ENCODE measurements at places on chromosomes 4 and X.

DNA sequence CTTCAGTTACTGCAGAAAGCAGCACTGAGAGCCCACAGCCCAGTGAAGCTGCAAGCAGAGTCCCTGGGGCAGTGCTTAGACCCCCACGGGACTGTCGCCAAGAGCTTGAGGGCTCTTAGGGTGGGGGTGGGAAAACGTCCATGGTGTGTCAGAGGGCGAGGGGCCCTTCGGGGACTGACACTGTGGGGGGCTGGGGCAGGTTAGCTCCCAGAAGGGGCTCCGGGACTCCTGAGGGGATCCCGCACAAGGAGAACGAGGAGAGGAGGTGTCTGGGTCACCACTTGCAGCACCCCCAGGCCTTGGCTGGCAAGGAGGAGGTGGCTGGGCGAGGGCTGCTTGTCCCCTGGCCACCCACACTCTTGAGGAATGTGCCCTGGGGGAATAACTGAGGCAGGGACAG lies 20.8 kb downstream of the NAT8L start:
- no peak for DNase-seq

- DNase-seq: no peak
Measured at GRCh38 chrX:10514891-10515290, 105.5 kb downstream of the MID1 start.

GRCh38 chr4:85808864-85809263 lies 333.9 kb downstream of the ARHGAP24 start:
- DNase-seq: no peak

DNA sequence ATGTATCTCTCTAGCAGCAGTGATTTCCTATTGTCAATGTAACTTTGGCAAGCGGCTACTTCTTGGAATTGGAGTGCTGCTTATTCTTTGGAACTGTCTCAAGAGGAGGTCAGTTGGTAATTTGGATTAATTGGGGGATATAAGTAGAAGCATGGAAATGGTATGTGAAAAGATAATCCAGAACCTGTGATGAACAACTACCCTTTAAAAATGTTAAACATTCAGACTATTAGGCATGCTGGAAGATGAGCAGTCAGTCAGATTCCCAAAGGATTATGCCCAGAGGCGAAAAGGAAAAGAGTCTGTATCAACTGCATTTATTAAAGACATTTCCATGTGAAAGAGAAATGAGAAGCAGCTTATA lies 62.5 kb downstream of the SEC24D start:
- DNase-seq: no peak

- no peak for DNase-seq
Measured at GRCh38 chr4:112858751-112859150, 190.7 kb upstream of the ANK2 start.

GRCh38 chr4:24589448-24589847 lies 5.1 kb upstream of the DHX15 start:
- DNase-seq: no peak

- DNase-seq: no peak
Measured at GRCh38 chr4:113071274-113071673, 21.8 kb downstream of the ANK2 start.

- no peak for DNase-seq
Measured at GRCh38 chrX:153828723-153829548, 1.4 kb downstream of the PDZD4 start.

- DNase-seq: no peak
Measured at GRCh38 chrX:9466124-9466495, 1.3 kb downstream of the TBL1X start.

GRCh38 chrX:133563705-133564104 lies 148.4 kb upstream of the GPC4 start:
- no peak for DNase-seq

DNA sequence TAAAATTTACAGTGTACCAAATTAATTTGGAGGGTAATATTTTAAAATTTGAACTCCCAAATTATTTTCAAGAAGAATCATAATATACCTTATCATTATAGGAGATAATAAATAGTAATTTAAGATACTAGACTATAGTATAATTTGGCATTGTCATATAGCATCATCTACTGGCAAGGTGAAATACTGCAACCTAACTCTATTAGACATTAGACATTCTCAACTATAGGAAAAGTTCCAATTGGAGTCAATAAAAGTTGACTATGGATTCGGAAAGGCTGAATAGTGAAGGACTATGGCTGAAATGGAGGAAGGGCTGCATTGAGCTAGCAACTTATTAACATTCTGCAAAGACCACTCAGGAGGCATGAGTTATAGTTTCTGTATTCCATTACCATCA lies 113.0 kb downstream of the PRDM5 start:
- no peak for DNase-seq

DNA sequence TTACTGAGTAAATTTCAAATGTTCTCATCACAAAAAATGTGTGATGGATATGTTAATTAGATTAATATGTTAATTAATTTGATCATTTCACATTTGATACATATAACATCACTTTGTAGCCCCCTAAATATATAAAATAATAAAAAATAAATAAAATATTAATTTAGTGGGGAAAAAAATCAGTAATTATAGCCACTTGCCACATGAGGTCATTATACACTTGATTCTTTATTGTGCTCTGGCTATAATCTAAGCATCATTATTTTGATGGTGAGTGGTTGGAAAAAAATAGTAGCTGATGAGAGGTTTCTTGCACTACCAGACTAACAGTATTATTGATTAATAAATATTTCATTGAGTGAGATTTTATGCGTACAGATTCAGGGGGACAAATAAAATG lies 57.4 kb downstream of the DCK start:
- DNase-seq: no peak

DNA sequence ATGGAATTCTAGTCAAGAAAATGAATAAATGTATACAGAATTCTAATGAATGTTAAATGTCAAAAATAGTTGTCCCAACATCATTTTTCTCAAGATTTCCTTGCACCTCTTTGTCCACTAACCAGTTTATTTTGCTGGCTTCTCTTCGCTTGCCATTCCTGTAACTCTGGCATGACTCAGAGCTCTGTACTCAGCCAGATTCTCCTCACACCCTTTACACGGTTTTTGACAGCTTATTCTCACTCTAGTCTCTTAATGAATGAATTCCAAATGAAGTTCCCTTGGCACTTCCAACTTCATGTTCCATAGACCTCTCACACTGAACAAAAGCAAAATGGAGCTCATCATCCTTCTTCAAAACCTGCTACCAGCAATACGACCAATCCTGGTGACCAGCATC lies 419.3 kb upstream of the SLIT2 start:
- no peak for DNase-seq

GRCh38 chrX:100969936-100970335 lies 428 bp downstream of the ARL13A start:
- DNase-seq: no peak

DNA sequence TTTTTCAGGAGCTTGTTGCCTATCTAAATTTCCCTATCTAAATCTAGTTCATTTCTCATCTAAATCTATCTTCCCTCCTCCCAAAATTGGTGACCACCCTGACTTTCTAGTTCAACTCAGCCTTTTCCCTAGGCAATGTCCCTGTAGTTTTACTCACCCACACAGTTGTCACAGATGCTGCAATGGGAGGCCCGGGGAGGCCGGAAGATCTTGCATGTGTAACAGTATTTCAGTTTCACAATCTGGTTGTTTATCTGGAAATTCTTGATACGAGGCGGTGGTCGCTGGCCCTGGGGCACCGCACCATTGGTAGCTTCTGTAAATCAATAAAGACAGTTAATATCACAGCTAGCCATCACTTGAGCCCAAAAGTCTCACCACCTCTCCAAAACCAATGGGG lies 20.2 kb downstream of the ZDHHC9 start:
- DNase-seq: no peak

DNA sequence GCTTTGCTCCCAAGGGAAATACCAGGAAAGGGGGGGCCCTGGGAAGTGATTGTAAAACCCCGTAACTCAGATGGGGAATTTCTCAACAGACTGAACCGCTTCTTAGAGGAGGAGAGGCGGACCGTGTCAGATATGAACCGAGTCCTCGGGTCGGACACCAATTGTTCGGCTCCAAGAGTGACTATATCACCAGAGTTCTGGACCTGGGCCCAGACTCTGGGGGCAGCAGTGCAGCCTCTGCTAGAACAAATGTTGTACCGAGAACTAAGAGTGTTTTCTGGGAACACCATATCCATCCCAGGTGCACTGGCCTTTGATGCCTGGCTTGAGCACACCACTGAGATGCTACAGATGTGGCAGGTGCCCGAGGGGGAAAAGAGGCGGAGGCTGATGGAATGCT lies 1.0 kb downstream of the PNMA3 start:
- DNase-seq: no peak

DNA sequence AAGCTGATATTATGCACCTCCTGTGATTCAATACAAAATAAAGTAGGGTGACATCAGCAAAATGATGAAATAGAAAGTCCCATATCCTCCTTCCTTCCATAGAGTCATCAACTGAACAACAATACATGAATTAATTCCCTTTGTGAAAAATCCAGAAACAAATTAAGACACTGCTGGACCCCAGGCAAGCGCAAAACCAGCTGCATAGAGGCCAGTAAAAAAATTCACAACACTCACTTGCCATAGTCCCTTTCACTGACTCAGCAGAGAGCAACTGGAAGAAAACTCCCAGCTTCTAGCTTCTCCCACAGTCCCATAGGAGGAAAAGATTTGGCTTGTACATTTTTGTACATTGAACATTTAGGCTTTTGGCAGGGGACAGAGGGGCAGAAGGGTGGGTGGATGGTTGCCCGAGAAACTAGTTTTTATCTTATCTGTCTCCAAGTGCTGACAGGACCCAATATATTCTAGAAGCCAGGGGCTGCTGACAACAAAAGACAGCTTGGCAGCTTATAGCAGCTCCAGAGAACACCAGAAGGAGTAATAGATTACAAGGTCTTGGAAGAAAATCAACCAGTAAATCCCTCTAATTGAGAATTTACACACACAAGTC lies 124.6 kb downstream of the NDST3 start:
- no peak for DNase-seq

DNA sequence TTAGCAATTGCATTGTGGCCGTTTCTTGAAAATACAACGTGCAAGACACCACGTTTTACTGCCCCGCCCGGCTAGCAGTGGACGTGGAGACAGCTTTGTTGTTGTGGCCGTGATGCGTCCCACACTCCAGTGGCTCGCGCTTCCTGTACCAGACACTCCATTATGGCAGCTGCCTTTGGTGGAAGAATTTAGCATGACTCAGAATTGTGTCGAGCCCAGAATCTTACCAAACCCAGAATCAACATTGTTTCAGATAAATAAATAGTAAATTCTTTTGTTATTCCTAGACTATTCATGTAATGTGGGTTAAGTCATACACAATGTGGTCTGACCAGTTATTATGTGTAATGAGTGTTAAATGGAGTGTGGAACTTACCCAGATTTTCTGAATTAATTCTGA lies 25.3 kb upstream of the S100P start:
- DNase-seq: no peak

DNA sequence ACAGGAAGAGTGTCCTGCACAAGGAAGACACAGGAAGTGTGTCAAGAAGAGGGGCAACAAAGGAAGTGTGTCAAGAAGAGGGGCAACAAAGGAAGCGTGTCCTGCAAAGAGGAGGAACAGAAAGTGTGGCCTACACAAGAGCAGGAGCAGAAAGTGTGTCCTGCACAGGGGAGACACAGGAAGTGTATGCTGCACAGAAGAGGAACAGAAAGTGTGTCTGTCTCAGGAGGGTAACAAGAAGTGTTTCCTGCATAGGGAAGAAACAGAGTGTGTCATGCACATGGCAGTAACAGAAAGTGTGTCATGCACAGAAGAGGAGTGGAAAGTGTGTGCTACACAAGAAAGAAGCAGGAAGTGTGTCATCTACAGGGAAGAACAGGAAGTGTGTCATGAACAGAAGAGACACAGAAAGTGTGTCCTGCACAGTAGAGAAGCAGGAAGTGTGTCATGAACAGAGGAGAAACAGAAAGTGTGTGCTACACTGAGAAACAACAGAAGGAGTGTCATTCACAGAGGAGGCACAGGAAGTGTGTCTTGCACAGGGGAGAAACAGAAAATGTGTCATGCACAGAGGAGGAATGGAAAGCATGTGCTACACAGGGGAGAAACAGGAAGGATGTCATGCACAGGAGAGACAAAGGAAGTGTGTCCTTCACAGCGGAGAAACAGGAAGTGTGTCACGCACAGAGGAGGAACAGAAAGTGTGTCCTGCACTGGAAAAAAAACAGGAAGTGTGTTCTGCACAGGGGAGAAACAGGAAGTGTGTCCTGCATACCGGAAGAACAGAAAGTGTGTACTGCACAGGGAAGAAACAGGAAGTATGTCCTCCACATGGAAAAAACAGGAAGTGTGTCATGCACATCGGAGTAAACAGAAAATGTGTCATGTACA lies 526.4 kb upstream of the PRKX start:
- DNase-seq: no peak

DNA sequence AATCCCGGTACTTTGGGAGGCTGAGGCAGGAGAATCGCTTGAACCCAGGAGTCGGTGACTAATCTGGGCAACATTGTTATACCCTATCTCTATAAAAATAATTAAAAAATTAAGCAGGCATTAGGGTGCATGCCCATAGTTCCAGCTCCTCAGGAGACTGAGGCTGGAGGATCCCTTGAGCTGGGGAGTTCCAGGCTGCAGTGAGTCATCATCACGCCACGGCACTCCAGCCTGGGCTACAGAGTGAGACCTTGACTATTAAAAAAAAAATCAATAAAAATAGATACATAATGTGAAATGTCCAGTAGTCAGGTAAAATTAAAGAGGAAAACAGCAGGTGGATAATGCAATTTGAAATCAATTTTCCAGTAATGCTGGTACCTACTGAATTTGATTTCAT lies 14.6 kb downstream of the ADGRL3 start:
- no peak for DNase-seq

GRCh38 chr4:74794382-74795010 lies at the start of gene BTC:
Gene BTC (minus strand): TSS chr4:74794523. CDS start chr4:74794325, 198 bp downstream.
- DNase-seq: no peak

DNA sequence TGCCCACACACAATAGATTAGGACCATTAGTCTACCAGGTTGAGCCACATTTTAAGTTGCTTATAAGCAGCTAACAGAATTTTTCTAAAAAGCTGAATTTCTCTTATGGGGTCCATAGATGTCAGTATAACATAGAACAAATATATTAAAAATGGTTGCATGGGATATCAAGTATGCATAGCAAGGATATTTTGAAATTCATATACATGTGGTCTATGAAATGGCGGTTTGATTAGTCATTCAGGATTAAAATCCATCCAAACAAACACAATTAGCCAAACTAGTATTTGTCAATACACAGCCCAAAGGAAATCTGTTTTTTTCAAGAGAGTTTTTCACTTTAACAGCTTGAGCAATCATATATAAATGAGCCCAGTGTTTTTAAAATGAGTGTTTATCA lies 33.5 kb upstream of the AMOT start:
- no peak for DNase-seq

GRCh38 chr4:71232056-71232430 lies 106.8 kb upstream of the SLC4A4 start:
- DNase-seq: no peak

DNA sequence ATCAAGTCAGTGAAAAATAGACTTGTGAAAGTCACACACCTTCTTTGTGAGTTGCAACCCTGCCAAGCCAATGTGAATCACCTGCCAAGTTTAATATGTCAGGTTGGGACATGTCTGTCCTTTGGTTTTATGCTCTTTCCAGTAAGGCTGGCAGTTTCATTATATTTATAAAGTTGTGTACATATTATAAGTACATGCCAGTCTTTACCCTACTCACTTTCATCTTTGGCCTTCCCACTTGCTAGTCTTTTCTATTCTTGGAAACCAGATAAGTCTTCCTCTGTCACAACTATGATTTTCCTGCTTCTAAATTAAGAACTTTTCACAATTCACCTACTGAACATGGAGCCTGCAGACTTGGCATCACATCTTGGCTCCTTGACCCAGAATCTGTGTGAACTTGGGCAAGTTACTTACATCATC lies 680.7 kb upstream of the BOD1L1 start:
- DNase-seq: no peak

- no peak for DNase-seq
Measured at GRCh38 chrX:120839491-120839890, 36.2 kb downstream of the CT47B1 start.

Data from stimulated activated CD8-positive, alpha-beta memory T cell treated with anti-CD3 and anti-CD28 coated beads, Interleukin-15, amount 100 ng/mL, for 4 hours (primary cell).